Esophagus mucosa (tissue), 1 donor: ENCODE measurements at places on chromosomes 1 and 21.

DNA sequence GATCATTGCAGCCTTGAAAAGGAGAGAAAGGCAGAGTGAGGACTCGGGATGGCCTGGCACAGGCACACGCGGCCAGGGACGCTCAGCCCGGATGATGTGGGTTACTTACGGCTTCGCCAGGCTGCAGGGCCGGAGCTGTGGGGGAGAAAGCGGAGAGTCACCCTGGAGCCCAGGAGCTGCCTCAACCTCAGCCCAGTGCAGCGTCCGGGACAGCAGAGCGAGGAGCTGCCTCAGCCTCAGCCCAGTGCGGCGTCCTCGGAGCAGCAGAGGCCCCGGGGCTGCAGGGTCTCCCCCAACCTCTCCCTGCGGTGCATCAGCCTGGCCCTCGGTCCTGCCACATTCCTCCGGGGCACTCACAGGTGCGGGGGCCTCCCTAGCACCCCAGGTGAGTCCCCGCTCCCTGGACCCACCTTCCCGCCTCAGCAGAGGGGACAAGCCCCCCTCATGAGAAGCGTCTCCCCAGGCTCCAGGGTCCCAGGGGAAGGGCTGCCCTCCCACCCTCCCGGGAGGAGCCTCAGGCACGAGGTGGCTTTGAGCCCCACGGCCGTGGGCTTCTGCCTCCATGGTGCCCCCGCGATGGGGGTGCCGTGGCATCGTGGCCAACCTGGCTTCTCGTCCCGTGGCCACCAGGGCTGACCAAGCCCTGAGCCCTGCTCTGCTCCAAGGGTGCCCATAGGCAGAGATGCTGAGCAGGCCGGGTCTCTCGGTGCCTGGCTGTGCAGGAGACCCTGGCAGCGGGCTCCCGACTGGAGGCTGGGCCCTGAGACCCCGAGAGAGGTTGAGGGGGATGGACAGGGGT is 10.5 kb upstream of the RNF223 start:
- no peak for ATAC-seq

- no peak for ATAC-seq
These were observed 103.0 kb downstream of the KIAA0319L start for GRCh38 chr1:35454176-35454575.

GRCh38 chr1:15722411-15722810 is 13.6 kb upstream of the SLC25A34 start:
- no peak for ATAC-seq

DNA sequence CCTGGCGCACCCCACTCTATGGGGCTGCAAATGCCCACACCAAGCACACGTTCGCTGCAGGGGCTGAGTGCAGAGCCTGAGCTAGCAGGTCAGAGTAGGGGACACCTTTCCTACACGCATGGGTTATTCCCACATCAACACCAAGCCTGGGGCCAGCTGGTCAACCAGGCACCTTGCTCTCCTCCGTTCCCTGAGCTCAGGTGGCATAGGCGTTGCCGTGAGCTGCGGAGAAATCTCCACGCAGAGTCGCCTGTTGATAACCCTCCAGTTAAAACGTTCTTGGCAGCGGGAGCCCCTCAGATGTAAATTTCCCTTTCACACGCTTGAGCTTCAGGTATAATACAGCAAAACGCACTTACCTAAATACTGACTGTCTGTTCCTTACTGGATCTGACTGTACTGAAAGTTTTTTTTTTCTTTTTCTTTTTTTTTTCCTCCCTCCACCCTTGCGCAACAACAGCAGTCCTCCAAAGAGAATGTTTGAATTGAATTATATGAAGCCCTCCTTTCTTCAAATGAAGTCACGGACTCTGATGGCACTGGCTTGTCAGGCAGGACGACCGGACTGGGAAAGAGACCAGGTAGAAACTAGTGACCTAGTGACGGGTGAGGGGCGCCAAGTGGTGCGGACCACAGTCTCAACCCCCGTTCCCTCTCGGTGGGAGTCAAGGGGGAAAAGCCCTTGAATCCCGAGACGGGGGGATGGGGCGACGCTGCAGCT is 2.1 kb downstream of the BRINP3 start:
- no peak for ATAC-seq

GRCh38 chr21:38239672-38240071 is 17.1 kb upstream of the KCNJ15 start:
- no peak for ATAC-seq

DNA sequence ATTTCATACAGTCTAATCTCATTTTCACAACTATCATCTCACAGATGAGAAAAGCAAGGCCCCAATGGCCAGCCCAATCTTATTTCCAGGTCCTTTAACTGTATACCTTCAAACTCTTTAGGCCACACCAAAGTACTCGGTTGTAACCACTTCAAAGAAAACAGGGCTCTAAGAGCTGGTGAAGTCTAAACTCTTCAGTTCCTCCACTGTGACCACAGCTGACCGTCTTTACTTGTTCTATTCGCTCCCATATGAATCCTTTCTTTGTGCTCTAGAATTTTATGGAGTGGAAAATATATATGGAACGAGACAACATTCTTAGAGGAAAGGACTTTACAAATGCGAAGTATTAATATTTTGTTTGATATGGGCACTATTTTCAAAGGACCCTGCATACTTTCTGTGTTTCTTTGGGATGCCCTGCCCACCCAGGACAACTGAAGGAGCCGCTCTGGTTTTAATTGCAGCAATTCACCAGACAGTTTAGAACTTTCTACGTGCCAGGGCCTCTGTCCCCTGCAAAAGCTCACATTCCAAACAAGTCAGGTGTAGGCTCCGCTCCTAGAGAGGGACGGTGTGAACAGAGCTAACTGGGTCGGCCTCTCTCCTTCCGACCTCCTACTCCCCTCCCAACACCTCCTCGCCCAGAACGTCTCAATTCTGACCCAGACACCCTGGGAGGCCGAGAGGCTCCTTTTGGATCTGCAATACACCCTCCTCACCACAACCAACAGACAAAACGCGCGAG is 15.7 kb downstream of the IER5 start:
- ATAC-seq, result peak; percentile 16

DNA sequence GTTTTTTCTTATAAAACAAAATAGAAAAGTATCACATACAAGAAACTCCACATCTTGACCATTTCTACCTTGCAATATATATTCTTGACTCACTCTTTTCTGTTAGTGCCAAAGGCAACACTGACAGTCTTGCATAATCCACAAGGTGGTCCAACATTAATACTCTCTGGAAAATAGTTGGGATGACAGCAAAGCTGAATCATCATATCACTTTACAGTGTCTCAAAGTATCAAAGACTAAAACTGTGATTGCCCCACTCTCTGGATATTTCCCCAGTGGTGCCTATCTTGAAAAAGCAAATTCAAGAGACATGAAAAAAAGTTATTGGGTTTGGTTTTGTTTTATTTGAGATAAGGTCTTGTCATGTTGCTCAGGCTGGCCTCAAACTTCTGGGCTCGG is 14.6 kb upstream of the TGFBR3 start:
- no peak for ATAC-seq

GRCh38 chr1:157359314-157360022 is 192.8 kb downstream of the FCRL5 start:
- no peak for ATAC-seq

DNA sequence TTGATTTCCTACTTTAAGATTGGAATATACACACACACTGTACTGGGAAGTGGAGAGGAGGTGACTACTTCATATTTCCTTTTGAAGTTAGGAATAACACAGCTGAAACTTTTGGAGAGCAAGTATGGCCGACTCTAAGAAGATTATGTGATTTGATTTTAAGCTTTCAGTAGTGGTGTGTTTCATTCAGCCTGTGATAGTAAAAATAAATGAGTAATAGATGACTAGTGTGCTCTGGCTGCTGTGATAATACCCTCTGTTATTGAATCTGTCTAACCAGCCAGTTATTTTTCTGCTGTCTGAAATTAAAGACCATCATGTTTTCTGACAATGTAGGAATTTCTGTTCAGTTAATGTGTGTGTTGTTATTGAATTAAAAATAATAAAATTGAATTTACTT is 48.3 kb downstream of the CTTNBP2NL start:
- peak; percentile 76 for ATAC-seq

- peak; percentile 59 for ATAC-seq
These were observed 25.3 kb upstream of the LRRC8B start for GRCh38 chr1:89499320-89499719.

DNA sequence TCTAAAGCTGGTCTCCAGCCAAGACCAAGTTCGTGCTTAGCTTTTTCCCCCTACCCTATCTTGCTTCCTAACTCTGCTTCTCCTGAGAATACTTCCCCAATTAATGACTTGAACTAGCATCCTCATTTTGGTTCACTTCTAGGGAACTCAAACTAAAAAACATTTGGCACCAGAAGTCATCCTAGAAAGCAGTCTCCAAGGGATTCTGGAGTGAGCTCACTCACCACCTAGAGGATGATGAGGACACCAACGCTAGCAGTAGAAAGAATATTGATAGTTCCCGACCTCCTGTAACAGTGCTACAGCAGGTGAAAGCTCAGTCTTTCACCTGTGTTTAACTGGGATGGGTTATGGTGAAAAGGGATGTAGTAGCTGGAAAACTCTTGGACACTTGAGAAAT is 4.7 kb upstream of the PSMB2 start:
- no peak for ATAC-seq

GRCh38 chr1:200334661-200335256 is 75.1 kb downstream of the ZNF281 start:
- no peak for ATAC-seq

DNA sequence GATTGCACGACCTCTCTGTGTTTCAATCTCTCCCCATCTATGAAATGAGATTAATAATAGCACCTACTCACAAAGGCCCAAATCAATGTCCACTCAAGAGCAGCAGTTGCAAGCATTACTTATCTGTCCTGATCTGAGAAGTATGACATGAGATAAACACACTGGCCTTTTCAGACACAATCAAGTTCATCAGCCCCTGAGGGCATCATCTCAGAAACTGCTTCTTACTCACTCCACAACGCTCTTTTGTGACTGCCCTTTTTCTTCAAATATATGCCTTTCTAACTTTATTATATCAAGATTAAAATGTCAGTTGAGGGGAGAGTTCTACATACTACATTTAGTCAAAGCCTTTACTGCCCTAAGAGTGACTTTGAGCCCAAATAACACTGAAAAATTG is 371.9 kb upstream of the SPAG17 start:
- no peak for ATAC-seq

DNA sequence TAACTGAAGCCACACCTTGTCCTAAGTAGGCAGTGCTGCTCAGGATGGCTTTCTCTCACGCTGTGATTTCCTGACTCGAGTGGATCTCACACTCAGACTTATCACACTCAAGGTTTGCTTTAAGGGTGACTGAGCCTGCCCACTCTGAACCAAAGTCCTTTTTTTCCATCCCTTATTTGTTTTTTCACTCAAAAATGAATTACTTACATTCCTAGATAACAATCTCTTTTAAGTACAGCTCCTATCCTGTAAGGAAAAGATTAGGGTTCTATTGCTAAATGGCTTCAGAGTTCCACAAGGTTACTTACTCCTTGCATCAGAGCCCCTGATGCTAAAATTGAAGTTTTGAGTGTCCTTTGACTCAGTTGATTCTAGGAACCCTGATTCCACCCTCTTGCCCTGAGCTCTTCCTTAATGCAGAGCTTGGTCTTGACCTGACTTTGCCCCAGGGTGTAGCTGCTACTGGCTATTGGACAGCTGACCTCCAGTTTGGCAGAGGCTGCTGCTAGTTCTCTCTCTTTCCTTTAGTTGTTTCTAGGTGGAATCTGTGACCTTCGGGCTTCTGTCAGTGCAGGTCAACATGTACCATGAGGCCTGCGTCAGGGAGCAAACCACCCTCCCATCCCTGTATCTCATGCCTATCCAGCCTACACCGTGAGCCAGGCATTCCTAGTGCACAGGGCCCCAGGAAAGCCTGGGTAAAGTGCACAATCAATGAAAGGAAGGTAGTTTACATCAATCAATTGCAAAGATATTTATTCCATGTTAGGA is 80.1 kb upstream of the CD55 start:
- ATAC-seq, result no peak

GRCh38 chr1:156276966-156277381 is 5.7 kb downstream of the SMG5 start:
- ATAC-seq, result no peak

DNA sequence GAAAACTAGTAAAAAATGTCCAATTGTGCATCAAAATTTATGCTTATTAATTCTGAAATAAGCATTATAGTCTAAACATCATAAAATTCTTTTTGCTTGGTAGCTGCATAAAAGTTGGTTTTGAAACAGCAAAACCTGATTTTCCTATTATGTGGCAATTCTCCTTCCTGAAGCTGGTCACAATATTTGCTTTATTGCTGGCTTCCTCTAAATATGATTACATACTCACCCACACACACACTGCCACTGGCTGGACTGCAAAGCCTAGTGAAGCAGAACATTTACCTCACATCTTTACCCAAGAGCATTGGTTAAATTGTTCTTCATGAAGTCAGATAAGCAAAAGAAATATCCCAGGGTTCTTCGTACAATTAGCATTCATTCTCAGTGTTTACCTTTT is 103.0 kb downstream of the NR5A2 start:
- no peak for ATAC-seq

- no peak for ATAC-seq
These were observed 8.7 kb upstream of the NRAS start for GRCh38 chr1:114725230-114725629.
